ENCODE measurements at places on chromosomes 1 and 21.

DNA sequence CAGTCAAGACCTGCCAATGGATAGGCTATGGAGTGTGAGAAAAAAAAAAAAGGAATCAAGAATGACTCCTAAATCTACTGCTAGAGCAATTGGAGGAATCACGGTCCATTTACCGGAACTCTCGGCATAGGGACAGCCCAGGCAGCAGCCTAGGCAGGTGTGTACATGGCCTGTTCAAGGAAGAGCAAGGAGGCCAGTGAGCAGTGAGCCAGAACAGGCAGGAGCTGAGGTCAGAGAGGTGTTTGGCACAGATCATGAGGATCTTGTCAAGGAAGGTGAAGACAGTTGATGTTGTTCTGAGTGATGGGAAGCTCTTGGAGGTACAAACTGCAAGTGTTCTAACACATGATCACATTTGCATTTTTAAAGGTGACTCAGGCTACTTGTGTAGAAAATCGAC, 40.6 kb upstream of the HHAT start:
- no peak for DNase-seq

GRCh38 chr1:103122983-103123720, 14.8 kb upstream of the COL11A1 start:
- no peak for DNase-seq

DNA sequence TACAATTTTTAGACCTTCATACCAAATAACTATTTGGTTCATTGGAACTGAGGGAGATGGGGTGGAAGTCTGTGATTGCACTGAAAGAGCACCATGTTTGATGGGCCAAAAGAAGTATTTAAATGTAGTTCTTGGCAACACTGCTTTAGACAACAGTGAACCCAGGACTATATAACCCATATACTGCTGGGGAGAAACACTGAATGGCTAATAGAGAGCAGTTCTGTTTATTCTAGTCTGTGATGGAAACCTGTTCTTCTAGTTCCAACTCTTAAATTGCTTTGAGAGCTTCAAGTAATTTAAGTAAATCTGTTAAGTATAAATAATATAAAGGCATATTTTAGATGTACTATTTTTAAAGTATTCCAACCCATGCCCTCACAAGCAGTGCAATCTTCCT, 96.3 kb downstream of the NIBAN1 start:
- no peak for DNase-seq

DNA sequence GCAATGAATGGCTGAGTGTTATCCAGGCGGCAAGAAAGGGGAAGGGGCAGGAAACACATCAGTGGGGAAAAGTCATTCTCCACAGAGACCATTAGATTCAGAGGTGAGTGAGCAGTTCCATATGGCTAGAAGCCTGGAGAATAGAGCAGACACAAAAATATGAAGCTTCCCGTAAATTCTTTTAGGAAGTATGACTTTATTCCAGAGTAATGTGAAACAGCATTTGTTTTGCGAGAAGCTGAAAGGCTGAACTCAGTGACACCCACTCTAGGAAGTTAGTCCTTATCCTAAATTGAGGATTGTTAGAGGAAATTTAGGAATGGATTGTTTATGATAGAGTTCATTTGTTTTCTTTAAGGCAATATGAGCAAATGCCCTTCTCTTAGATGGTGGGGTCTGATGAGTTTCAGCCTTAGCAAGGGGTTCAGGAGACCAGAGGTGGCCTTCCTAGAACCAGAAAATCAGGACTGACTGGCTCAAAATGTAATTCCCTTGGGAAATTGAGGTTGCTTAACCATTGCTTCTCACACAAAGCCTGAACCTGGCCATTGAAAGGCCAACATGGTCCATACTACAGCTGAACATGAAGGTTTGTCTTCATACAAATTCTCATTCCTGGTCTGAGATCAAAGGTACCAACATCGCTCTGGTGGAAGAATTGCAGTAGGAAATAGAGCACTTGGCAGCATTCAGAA, 167.5 kb downstream of the TPR start:
- no peak for DNase-seq

DNA sequence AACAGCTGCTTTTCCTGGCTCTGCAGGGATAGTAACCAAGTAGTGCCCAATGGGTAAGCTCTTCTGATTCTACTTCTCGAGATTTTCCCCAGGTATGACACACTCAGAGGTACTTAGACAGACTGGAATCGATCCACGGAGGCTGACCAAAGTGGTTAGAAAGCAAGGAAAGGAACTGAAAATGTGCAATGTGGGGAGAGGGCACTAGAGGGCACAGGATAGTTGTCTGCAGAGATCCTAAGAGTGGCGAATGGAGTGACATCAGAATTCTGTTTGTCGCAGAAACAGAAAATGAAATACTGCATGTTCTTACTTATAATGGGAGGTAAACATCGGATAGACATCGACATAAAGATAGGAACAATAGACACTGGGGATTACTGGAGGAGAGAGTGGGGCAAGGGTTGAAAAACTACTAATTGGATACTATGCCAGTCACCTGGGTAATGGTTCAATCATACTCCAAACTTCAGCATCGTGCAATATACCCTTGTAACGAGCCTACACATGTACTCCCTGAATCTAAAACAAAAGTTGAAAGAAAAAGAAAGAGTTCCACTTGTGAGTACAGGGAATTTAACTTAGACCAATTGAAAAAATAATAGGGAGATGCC, 23.3 kb downstream of the CYP2J2 start:
- DNase-seq, result peak; percentile 72

DNA sequence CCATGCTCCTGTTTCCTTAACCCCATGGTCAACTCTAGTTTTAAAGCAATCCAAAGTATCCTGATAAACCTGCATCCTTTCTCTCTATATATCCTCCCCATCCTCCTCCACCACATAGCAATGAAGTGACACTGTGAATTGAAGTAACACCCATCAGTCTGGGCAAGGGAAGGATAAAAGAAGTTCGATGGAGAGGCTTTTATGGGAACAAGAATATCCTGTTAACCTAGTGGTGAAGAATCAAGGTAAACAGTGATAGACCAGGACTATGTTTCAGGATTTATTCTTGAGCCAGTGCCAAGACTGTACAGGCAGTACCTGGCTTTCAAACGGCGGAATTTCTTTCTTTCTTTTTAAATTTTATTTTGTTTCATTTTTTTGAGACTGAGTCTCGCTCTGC, 17.6 kb downstream of the RABIF start:
- DNase-seq, result no peak

- DNase-seq, result no peak
These were observed 18.8 kb downstream of the KYAT3 start for GRCh38 chr1:88973520-88974137.

DNA sequence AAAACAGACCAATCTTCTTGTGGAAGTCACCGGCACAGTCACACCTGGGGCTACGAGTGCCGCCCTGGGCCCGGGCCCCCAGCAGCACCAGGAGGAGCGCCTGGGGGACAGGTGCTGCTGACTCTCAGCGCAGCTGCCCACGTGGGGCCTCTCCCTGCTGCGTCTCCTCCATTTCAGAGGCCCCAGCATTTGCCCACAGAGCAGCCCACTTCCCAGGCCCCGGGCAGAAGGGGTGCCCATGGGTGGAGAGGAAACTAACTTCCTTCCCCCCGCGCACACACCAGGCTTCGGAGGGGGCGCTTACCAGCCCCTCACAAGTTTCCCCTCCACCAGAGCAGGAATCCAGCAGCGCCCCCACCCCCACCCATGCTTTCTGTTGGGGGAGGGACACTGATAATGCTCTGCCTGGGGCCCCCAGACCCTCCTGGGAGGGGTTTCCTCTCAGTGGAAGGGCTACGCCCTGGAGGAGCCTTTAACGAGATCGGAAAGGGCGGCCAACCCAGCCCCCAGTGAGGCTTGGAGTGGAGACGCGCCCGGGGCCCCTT, 440 bp downstream of the TNFRSF25 start:
- peak; percentile 32 for DNase-seq

- peak; percentile 81 for DNase-seq
These were observed 65.3 kb downstream of the ZNF697 start for GRCh38 chr1:119582801-119583200.

DNA sequence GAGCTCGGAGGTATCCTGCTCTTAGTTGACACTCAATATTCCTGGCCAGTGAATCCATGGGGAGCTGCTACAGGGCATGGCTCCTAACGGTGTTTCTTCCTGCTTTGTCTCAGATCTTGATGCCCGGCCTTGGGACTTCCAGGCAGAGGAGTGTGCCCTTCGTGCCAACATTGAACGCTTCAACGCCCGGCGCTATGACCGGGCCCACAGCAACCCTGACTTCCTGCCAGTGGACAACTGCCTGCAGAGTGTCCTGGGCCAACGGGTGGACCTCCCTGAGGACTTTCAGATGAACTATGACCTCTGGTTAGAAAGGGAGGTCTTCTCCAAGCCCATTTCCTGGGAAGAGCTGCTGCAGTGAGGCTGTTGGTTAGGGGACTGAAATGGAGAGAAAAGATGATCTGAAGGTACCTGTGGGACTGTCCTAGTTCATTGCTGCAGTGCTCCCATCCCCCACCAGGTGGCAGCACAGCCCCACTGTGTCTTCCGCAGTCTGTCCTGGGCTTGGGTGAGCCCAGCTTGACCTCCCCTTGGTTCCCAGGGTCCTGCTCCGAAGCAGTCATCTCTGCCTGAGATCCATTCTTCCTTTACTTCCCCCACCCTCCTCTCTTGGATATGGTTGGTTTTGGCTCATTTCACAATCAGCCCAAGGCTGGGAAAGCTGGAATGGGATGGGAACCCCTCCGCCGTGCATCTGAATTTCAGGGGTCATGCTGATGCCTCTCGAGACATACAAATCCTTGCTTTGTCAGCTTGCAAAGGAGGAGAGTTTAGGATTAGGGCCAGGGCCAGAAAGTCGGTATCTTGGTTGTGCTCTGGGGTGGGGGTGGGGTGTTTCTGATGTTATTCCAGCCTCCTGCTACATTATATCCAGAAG, 16.7 kb downstream of the ALX3 start:
- DNase-seq, result peak; percentile 65

GRCh38 chr1:18795002-18795689, 64.3 kb downstream of the TAS1R2 start:
- DNase-seq, result no peak

- no peak for DNase-seq
These were observed 20.8 kb upstream of the SCYL3 start for GRCh38 chr1:169914531-169914930.

- no peak for DNase-seq
These were observed 16.0 kb upstream of the STUM start for GRCh38 chr1:226532553-226532952.

- no peak for DNase-seq
These were observed 4.7 kb downstream of the GPR137B start for GRCh38 chr1:236147068-236147467.

DNA sequence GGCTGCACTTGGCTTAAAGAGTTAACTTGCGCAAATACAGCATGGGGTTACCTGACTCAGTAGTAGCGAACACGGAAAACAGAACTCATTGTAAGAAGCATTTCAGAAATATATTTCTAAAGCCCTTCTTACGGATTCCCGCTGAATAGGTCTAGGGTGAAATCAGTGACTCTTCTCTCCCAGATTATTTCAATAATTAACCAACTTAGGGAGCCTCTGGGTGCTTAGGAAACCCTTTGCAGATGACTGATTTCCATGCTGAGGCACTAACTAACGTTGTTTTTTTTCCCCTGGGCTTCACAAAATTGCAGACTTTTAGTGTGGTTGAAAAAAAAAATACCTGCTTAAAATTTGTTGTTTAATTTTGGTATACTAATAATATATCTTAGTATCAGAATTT, 40.3 kb downstream of the BTG3 start:
- no peak for DNase-seq

DNA sequence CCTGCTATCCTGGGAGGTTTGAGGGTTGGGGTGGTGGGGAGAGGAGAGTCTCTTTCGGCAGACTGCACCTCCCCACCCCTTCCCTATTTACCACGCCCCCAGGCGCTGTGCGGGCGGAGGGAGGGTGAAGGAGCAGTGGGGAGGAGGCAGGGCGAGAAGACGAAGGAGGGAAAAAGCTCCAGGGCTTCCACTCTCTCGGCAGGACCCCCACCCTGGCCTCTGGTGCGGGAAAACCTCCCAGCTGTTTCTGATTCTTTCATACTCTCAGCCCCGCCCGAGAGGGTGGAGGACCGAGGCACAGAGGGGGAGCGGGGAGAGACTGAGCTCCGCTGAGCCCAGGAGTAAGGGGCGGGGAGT, 866 bp upstream of the WNT2B start:
- peak; percentile 63 for DNase-seq

- peak; percentile 32 for DNase-seq
These were observed 42.9 kb upstream of the CD2 start for GRCh38 chr1:116711263-116711840.

DNA sequence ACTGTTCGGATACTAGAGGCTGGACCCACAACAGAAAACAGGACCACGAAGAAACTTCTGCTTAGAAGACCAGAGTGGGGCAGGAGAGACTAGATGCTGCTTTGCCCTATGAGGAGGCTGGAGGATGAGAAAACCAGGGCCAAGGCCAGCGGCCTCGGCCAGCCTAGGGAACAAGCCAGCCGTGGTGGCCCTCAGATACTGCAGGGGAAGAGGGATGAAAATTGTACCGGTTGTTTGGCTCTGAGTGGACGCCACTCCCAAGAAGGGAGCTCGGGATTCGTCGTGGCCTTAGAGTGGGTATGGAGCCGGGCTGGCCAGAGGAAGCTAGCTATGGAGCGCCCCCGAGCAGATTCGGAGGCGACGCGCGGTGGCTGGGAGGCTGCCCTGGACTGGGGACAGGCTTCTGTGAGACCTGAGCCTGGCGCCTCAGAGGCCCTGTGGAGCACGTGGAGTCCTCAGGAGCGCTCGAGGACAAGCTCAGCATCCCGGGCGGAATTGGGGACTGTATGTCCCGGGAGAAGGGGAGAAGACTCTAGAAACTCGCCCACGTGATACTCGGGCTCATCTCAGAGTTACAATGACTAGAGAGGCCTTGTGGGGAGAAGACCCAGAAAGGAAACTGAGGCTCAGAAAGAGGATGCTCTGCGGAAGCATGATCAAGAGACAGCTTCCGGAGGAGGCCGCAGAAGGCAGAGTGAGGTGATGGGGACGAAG, 2.8 kb downstream of the PRRX1 start:
- no peak for DNase-seq

- no peak for DNase-seq
These were observed 14.4 kb downstream of the ALDH9A1 start for GRCh38 chr1:165683848-165684485.

- no peak for DNase-seq
These were observed 69.7 kb downstream of the CD46 start for GRCh38 chr1:207821464-207822045.

DNA sequence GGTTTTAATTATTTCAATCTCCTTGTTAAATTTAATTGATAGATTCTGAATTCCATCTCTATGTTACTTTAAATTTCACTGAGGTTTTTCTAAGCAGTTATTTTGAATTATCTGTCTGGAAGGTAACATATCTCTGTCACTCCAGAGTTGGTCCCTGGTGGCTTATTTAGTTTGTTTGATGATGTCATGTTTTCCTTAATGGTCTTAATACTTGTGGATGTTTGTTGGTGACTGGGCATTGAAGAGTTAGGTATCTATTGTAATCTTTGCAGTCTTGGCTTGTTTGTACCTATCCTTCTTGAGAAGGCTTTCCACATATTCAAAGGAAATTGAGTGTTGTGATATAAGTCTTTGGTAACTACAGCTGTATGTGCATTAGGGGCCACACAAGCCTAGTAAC, 810.0 kb upstream of the NEGR1 start:
- no peak for DNase-seq

- DNase-seq, result no peak
These were observed 10.2 kb downstream of the AGTRAP start for GRCh38 chr1:11746092-11746491.

- DNase-seq, result no peak
These were observed 92.9 kb downstream of the UBIAD1 start for GRCh38 chr1:11365744-11366387.

Data from NCI-H1417 (cell line).